ENCODE measurements at places on chromosomes 13 and 19.

GRCh38 chr19:10105509-10106099, 558 bp upstream of the PPAN start:
- DNase-seq, result peak; percentile 93

GRCh38 chr19:40449506-40449905, 5.4 kb upstream of the SERTAD3 start:
- no peak for DNase-seq

GRCh38 chr19:9877780-9878510, 42.8 kb downstream of the PIN1 start:
- DNase-seq, result no peak

- DNase-seq, result no peak
Observed at GRCh38 chr13:78129823-78130222, 211.2 kb upstream of the EDNRB start.

- DNase-seq, result no peak
Observed at GRCh38 chr13:45691251-45691650, 10.9 kb upstream of the CBY2 start.

DNA sequence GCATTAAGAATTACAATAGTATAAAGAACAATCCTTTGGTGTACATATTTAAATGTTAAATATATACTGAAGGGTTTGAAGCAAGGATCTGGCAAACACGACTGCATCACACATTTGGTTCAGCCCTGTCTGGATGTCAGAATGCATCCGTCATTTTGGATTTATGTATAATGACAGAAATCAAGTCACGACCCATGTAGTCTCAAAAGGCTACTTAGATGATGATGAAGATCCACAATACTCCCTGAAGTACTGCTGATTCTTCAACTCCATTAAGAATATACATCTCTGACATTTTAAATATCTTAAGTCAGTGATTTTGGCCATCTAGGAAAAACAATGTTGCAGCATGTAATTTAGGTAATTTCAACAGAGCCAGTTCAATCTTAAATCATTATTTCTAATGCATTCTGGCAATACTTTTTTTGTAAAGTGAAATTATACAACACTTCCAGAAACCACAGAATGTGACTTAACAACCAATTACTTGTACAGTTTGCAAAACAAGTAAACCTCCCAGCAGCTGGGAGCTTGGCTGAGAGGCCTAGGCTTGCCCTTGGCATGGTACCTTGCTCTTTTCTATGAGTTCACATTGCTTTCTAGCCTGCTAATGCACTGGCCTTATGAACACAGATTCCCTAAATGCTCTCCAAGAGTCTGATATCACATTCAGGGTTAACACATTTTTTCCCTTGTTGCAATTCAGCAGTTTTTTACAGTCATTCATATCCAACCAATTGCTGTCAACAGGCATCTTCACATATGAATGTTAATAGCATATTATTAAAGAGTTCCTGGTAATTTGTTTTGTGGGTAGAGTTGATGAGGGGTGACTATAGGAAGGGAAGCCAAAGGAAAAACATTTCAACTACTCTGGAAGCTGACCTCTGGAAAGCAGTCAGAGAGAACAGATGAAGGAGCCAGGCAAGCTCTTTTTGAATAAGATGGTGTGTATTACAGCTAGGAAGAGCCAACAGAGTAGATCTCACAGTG, 175.2 kb downstream of the ENOX1 start:
- no peak for DNase-seq

- DNase-seq, result no peak
Observed at GRCh38 chr13:21997726-21998125, 326.9 kb downstream of the FGF9 start.

DNA sequence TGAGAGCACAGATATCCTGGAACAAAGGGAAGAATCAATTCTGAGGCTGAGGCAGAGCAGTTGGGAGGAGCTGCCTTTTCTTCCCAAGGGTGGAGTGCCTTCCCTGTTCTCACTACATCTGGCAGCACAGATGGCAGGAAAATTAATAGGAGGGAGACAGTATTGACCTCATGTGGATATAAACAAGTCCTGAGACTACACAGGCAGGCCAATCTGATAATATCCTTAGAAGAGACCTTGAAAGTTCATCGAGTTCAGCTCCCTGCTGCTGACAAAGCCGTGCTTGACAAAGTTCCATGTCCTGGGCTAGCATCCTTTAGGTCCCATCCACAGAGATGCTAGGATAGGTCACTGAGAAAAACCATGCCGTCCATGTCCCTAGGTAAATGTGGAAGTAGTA, 1451.5 kb downstream of the EFNB2 start:
- no peak for DNase-seq

DNA sequence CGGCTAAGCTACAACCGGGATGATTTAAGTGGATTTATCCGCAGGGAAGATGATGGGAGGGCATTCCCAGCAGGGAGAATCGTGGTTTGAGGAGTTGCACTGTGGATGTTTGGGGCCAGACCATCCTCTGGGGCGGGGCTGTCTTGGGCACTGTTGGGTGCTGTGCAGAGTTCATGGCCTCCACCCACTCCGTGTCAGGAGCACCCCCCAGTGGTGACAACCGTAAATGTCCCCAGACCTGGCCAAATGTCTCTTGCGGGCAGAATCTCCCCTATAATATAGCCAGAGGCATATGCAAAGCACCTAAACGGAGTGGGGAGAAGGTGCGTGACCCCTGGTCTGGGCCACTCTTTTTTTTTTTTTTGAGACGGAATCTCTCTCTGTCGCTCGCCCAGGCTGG, 40.2 kb downstream of the SMIM24 start:
- peak; percentile 70 for DNase-seq

GRCh38 chr19:16197188-16197621, 506 bp upstream of the AP1M1 start:
- no peak for DNase-seq

DNA sequence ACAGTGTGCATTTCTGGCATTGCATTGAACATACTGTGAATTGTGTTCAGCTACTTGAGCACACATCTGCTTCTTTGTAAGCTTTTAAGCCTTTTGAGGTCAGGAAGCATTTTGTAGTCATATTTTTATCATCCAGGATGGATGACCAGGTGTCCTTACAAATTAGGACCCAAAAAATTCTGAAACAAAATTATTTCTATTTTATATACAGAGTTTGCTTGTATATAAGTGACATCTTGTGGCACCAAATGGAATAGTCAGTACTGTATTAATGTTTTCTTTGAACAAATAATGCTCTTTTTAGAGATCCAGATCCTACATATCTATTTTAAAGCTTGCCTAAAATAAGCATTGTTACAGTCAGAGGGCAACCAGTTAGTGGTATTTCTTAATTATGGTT, 9.5 kb upstream of the SUPT20H start:
- no peak for DNase-seq

GRCh38 chr13:45928843-45929242, 77.3 kb upstream of the SIAH3 start:
- DNase-seq, result no peak

DNA sequence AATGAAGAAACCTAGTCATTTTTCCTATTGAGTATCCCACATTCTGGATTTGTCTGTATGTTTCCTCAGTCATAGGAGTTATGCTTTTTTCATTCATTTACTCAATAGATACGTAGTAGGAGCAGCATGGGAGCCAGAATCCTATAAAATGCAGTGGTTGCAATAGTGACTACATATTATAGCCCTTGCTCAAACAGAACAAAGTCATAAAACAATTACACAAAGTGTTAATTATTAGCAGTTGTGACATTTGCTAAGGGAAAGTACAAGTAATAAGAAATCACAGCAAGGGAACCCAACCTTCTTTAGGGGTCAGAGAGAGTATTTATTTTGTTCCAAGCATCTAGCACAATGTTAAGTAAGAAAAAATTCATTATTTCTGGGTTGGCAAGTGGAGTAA, 27.7 kb upstream of the POU4F1 start:
- DNase-seq, result no peak

GRCh38 chr19:11138601-11139300, 16.8 kb downstream of the SPC24 start:
- DNase-seq, result no peak

GRCh38 chr19:29680447-29680846, 15.2 kb downstream of the PLEKHF1 start:
- DNase-seq, result peak; percentile 94

- DNase-seq, result no peak
Observed at GRCh38 chr19:17471410-17472125, 1.2 kb downstream of the SLC27A1 start.

GRCh38 chr19:18311502-18312091, 11.3 kb downstream of the LSM4 start:
- DNase-seq, result no peak

DNA sequence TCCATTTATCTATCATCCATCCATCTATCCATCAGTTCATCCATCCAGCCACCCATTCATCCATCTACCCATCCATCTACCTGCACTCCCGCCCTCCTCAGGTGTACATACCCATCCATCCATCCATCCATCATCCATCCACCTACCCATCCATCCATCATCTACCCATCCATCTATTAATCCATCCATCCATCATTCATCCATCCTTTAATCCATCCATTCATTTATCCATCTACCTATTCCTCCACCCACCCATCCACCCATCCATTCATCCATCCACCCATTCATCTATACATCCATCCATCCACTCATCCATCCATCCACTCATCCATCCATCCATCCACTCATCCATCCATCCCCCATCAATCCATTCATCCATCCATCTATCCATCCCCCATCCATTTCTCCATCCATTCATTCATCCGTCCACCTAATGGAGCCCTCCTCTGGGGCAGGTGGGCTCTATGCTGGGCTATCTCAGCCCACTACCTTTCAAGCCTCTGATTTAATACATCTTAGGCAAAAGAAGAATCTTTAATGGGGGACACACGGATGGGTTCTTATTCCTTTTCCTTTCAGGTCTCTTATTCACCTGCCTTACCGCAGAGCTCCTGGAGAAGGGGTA, 178.9 kb downstream of the URI1 start:
- no peak for DNase-seq

DNA sequence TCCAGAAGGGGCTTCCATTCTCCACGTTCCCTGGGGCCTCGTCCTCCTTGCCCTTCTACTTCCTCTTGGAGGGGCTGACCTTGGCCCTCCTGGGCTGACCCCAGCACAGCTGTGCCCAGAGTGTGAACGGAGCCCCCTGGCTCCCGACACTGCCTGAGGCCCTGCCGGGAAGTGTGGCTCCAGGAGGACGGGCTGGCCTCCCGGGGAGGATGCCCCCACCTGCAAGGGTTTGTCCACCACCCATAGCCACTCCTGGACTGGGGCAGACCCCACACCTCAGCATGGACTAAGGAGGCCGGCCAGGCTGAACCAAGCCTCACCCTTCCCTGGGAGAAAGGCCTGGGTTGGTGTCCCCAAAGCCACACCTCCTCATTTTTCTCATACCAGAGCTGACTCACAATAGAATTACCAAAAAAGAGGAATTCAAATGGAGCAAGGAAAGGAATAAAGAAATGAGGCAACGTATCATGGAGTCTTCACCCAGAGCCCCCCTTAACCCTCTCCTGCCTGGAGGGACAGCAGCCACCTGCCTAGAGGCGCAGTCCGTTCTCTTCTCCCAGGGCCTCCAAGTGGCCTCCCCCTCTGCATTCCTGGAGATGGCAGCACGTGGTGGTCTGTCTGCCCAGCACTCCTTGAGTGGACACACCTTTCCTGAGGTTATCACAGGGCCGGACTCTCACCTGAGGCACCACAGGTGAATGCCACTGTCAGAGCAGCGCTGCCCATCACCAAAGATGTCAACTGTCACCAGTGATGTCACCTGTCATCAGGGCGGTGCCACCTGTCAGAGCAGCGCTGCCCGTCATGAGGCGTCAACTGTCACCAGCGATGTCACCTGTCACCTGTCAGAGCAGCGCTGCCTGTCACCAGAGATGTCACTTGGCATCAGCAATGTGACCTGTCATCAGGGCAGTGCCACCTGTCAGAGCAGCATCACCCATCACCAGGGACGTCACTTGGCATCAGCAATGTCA, 3.1 kb upstream of the C13orf46 start:
- DNase-seq, result no peak

DNA sequence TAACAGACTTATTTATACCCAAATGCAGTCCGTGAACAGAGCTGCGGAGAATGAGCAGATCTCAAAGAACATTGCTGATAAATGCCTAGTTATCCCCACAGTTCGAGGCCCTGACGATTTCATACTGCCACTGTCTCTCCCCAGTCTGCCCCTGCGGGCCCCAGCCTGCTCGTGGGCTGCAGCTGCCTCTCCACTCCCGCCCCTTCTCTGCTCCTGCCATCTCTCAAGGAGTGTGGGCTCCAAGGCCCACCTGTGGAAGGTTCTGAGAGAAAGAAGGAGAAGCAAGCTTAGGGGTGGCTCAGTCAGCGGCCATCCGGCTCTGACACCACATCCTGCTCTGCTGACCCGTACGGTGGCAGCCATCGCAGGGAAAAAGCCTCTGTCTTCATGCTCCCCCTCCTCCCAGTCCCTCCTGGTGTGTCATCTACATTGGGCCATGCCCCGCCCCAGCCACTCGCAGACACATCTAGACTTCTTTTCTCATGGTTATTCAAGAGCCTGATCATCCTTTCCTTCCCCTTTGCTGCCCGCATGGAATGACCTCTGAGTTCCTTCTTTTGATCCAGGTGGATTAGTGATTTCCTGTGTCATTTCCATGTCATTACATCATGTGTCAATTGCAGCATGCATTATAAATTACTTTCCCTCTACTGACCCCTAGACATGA, 52.0 kb downstream of the EPS15L1 start:
- no peak for DNase-seq

- no peak for DNase-seq
Observed at GRCh38 chr13:34772881-34773280, 169.2 kb upstream of the NBEA start.

GRCh38 chr13:63396746-63397145, 1981.1 kb upstream of the PCDH20 start:
- DNase-seq, result no peak

GRCh38 chr19:6030214-6030507, 52.2 kb upstream of the RANBP3 start:
- no peak for DNase-seq

DNA sequence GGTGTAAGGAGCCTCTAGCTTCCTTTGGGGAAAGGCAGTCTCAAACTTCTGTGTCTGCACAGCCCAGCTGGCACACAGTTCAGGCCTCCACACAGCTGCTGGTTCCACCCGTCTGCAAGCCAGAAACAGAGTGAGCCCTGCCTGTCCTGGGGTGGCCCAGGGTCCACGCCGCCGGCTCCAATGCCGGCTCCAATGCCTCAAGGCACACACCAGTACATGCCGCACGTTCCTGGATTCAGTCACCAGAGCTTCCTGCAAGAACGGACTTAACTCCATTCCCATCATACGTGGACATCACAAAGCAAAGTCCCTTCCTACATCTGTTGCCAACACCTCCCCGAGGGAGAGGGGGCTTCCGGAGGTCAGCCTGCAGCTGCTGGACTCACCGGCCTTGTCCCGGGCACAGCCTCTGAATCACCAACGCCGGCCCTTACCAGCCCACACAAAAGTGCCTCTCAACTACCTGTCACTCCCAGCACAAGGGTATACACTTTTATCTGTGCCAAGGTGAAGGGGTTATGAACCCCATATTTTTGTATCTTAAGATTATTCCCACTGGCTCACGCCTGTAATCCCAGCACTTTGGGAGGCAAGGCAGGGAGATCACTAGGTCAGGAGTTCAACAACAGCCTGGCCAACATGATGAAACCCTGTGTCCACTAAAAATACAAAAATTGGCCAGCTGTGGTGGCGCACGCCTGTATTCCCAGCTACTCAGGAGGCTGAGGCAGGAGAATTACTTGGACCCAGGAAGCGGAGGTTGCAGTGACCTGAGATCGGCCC, 8.5 kb downstream of the SH3GL1 start:
- DNase-seq, result no peak

- DNase-seq, result no peak
Observed at GRCh38 chr19:17741456-17741855, 9.8 kb upstream of the FCHO1 start.

- DNase-seq, result peak; percentile 74
Observed at GRCh38 chr19:45638930-45639729, at the start of gene EML2. Gene EML2 (minus strand): TSS chr19:45639397. CDS start chr19:45639376, 21 bp downstream.
